B cell (primary cell): ENCODE measurements at places on chromosomes 1 and 21.

- DNase-seq = no peak
Measured at GRCh38 chr21:35428001-35428320, 378.9 kb upstream of the RUNX1 start.

DNA sequence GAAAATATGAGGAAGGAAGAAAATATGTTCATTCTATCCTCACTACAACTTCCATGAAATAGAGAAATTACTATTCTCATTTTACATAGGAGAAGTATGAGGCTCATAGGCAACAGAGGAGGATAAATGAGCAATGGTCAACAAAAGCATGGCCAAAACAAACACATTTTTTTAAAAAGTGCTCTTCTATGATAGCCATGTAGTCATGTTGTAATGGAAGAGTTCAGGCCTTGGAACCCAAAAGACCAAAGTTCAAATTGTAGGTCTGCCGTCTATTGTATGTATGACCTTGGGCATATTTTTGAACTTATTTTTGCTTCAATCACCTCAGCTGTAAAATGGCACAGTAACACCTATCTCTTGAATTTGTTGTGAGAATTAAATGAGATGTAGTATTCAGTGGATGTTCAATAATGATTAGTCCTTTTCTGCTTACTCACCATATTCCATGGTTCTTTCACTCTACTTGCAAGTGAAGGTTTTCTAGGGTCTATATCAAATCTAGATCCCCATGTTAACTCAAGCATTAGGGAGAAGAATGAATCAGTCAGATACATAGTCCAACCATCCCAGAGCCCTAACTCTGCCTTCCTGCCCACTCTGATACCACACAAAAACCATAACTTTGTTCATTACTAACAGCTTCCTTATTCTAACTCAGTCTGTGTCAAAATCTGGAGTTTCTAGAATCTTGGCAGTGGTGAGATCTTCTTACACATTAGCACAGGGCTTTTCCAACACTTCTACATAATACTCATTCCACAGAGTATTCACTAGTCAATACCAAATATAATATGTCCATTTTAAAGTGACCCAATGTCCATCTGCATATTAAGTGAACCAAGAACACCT is 353.2 kb downstream of the PLPP3 start:
- no peak for DNase-seq

- no peak for DNase-seq
Measured at GRCh38 chr1:6074192-6074901, 28.7 kb downstream of the KCNAB2 start.

DNA sequence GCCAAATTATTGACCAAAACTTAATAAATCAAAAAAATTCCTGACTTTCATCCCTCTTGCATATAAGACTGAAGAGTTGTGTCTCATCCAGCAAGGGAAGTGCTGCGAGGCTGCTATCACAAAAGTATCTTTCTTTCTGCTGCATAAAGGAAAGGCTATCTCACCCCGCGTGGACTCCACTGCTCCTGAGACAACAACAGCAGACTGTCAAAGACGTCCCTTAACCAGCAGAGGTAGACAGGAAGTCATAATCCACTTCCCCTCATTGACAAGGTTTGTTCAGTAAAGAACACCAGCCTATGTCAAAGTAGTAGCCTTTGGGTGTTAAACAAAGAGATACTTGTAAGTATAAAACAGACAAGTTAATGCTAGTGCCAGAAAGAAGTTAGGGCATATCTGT is 29.4 kb downstream of the VPS26C start:
- DNase-seq = no peak

DNA sequence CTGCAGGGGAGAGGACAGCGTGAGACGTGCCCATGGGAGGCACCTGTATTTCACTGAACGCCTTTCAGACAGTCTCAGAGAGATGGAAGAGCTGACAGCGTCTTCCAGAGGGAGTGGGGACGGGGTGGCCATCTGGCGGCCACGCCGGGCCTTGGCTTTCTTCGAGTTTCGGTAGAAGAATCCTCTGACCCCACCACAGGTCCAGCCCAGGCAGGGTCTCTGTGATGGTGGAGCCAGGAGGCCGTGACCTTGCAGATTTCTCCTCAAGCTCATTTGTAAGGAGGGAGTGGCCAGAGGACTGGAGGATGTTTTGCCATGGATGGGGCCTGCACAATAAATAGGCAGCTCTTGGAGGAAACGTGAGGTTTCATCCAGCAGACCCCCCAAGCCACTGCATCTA is 47.6 kb upstream of the ADARB1 start:
- no peak for DNase-seq

DNA sequence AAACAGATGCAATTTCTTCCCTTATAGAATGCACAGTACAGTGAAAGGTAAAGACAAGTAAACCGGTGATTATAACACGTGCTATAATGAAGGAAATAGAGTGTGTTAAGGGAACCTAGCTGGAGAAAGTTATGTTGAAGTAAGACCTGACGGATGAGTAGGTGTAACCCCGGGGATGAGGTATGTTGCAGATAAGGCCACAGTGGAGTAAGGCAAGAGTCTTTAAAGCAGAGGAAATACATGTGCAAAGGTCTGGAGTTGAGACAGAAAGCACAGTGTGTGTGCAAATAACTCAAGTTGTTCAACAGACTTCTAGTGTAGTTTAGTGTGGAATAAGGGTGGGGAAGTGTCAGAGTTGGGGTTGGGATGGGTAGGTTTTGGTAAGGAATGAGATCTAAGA is 2.9 kb downstream of the DBT start:
- DNase-seq = no peak

DNA sequence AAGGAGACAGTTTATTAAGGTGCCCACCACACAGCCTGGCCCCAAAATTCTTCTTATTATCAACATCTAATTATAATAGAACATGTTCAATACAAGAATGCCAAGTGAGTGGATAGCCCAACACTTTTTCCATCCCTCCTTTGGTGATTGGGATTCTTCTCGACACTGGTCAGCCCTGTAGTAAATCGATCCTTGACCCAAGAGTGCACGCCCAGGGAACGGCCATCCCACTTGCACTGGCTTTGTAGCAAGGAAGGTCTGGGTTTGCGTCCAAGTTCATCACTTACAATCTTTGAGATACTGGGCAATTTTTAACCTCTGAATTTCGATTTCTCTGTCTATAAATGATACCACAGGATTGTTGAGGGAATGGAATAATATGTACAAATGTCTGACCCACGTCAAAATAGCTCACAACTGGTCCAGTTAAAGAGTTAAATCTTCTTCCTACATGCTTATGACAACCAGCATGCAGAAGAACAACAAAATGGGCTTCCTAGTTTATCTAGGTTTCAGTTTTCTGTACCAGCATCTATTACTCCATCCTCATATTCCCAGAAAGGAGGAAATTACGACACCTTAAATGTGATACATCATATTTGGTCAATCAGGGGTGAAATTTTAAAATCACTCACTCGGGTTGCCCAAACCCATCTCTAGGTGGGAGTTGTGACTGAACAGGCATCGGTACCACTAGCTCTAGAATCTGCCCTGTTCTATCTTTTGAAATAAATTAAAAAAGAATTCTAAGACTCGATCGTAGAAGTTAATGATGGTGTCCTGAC is 161.8 kb downstream of the CLIC6 start:
- no peak for DNase-seq

DNA sequence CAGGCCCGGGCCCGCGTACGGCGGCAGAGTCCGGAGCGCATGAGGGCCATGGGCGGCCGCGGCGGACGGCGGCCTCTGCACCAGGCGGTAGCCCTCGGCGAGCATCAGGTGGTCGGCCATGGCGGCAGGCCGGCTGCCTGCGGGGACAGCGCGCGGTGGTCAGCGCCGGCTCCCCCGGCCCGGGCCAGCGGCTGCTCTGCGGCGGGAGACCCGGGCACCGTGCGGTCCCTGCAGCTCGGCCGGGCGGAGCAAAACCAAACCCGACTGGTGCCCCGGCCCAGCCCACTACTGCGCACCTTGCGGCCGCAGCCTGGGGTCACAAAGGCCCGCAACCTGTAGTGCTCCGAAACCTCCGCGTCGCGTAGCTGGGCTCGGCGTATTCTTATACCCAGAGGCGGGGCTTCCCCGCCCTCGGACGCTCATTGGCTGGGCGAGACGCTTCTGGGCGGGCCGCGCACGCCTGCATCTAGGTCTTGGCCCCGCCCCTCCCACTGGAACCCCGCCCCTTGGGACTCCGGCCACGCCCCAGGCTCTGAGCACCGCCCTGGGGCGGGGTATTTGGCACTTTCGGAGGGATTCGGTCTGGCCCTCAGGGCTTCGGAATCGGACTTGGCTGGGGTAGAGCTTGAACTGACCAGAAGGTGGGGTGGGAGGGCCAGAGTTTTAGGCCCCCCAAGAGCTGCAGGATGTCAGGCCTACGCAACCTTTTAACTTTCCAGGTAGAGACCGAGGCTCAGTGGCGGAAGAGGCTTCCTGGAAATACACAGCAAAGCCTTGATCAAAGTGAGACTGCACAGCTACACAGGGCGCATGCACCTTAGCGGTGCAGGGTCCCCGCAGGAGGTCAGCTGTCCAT is at the start of gene CITED4:
CITED4 (minus strand) TSS at position 356 of the 856 bp plus-strand sequence; CDS start at position 120, 236 bp downstream.
- DNase-seq = peak; percentile 96

GRCh38 chr1:219563568-219563967 is 49.3 kb downstream of the ZC3H11B start:
- no peak for DNase-seq

DNA sequence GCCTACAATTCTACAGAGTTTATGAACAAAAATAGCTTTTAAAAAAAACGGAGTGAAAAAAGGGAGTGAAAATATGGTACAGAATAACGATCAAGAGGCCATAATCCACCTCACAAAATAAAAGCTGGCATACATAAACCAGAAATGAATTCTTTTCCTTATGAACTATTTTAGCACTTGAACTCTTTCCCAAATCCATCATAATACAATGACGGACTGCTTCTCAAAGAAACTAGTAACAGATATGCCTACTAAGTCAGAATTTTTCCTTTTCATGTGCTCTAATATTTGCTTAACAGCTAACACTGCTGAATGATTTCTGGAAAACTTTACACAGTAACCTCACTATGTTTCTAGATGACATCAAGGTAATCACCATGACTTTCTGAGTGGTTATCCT is 144.0 kb downstream of the EIF4G3 start:
- DNase-seq = no peak

DNA sequence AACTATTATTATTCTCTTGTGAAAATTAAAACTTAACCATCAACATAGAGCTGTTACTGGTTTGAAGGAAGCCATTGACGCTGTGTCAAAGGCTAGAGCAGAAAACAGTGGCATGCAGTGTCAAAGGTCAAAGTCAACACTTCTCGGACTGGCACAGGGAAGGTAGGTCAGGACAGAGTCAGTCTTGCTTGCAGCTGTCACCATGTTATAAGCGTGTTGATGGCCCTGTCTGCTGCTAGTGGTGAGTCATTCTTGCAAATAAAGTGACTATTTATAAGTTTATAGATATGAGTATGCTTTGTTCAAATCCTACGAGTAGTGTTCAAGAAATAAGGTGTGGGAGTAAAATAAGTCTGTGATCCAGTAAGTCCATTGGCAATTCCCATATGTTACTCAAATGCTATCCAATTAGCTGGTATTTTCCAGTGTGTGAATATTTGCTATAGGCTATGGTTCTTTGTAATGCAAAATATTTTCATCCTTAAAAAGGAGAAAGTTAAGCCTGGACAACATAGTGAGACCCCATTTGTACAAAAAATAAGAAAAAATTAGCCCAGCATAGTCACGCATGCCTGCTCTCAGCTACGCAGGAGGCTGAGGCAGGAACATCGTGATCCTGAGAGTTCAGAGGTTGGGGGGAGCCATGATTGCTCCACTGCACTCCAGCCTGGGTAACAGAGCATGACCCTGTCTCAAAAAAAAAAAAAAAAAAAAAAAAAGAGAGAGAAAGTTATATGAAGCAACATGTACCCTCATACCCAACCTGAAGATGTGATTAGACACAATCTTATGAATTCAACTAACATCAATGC is 26.3 kb upstream of the TINAGL1 start:
- no peak for DNase-seq

- no peak for DNase-seq
Measured at GRCh38 chr1:32336591-32336932, 529 bp upstream of the MARCKSL1 start.

DNA sequence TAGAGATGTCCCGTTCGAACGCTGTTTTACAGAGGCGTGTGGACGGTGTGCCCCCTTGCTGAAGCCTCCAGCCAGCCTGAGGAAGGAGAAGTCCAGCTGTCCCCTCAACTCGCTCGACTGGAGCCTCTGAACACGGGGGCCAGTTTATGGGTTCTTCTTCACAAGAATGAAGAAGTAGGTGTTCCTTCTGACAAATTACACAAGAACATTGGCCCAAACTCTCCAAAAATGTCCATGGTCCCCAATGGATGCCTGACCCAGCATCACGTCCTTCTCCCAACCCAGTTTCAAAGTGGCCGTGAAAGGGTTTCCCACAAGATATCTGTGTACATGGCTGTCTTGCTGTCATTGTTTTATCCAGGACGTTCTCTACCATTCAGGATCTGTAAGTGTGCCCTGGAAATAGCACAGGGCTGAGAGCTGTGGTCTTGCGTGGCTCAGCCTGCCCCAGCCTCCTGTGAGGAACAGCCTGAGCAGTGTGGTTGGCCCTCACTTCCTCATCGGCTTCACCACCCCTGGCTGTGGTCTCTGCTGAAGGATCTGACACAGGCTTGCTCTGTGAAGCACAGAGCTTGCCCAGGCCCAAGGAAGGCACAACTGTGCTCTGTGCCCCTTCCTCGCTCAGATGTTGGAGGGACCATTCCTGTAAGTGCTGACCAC is 1.0 kb upstream of the S100B start:
- DNase-seq = peak; percentile 58
